Fibroblast of skin of left quadriceps (primary cell): ENCODE measurements at places on chromosomes 16 and 17.

DNA sequence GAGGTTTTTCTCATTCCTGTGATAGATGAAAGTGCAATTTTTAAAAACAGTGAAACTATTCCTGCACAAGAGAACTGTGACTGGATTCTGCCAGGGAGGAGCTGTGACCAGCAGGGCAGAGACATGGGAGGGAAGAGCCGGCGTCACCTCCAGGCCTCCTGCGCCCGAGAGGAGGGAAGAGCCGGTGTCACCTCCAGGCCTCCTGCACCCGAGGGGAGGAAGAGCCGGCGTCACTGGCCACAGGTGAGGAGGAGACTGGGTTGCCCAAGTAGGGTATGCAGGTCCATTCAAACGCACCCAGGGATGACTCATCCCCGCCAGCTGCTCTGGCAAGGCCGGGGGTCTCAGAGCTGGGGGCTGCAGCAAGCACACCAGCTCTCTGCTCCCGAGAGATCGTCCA, 56.7 kb downstream of the METRNL start:
- DNase-seq, result no peak

- no peak for DNase-seq
Measured at GRCh38 chr17:4472286-4472685, 26.4 kb upstream of the SPNS2 start.

DNA sequence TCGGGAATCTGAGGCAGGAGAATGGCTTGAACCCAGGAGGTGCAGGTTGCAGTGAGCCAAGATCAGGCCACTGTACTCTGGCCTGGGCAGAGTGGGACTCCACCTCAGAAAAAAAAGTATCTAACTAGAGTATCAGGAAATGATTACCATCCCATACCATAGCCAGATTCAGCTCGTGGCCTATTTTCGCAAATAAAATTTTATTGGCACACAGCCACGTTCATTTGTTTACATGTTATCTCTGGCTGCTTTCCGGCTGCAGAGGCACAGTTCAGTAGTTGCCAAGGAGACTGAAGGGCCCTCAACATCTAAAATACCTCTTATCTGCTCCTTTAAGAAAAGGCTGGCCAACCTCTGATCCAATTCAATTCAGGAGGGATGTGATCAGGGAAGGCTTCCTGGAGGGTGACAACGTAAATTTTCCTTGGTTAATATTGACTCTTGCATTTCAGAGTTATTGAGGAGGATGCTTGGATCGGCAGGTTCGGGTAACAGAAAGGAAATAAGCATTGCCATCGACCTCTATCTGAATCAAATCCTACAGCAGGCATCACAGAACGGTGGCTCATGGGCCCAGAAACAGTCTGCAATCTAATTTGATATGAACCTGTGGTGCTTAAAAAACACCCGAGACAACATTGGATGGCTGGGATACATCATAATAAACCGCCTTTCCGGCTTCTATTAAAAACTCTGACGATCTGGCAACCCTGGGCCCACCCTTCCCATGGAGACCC, 73.8 kb downstream of the XYLT1 start:
- DNase-seq, result no peak

GRCh38 chr16:75189638-75190245, 17.2 kb downstream of the CTRB2 start:
- DNase-seq, result no peak

GRCh38 chr17:67326440-67326839, 39.9 kb downstream of the PSMD12 start:
- DNase-seq, result no peak

DNA sequence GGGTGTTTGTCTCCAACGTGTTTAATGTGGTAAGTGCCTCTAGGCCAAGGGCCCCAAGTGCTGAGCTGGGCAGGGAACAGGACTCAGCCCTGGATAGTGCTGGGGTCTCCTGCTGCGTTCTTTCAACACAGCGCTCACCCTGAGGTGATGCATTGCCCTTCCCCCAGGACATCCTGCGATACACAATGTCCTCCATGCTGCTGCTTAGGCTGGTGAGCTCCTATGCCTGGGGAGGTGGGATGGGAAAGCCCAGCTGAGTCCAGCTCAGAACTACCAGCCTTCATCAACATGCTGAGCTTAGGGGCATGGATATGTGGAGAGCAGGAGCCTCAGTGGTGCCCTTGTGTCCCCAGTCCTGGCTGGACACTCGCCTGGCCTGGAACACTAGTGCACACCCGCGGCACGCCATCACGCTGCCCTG, 563 bp downstream of the ZACN start:
- DNase-seq, result no peak

GRCh38 chr16:64122177-64122576, 999.7 kb downstream of the CDH11 start:
- DNase-seq, result no peak

- no peak for DNase-seq
Measured at GRCh38 chr17:82217120-82217529, 4.5 kb upstream of the CCDC57 start.
